ENCODE measurements at places on chromosomes 6 and 20.

- no peak for DNase-seq
Observed at GRCh38 chr20:1075616-1076015, 42.8 kb upstream of the PSMF1 start.

- no peak for DNase-seq
Observed at GRCh38 chr20:8639112-8639778, 429.6 kb upstream of the PLCB4 start.

GRCh38 chr6:168708984-168709383, 268.0 kb downstream of the SMOC2 start:
- no peak for DNase-seq

DNA sequence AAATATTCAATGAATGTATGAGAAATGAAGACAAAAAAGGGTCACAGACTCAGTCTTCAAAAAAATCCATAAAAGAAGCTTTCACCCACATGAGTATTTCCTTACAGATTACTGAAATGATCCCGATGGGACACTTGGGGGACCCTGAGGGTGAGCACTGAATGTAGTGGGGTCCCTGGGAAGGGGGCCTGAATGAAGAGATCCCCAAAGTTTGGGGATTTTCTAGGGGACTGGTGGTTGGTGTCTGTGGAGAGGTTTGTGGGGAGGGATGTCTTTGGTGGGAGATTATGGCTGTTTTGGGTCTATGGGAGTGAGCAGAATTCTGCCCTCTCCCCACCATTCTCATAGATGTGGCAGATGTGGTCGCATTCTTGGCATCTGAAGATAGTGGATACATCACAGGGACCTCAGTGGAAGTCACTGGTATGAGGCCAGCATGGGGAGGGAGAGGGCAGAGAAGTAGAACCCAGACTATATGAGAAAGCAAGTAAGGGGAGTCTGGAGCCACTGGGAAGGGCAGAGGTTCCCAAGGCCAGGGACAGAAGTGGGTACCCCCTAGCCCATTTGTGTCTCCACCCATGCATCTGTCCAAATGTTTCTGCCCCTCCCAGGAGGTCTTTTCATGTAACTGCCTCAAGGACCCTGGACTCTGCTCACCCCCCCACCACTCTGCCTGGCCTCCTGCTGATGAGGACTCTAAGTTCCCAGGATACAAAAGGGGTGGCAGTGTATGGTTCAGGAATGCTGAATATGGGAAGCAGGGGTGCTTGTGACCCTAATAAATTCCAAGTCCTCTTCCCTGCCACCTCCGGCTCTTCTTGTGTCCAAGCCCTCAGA, 1.8 kb downstream of the HSD17B8 start:
- DNase-seq = no peak

DNA sequence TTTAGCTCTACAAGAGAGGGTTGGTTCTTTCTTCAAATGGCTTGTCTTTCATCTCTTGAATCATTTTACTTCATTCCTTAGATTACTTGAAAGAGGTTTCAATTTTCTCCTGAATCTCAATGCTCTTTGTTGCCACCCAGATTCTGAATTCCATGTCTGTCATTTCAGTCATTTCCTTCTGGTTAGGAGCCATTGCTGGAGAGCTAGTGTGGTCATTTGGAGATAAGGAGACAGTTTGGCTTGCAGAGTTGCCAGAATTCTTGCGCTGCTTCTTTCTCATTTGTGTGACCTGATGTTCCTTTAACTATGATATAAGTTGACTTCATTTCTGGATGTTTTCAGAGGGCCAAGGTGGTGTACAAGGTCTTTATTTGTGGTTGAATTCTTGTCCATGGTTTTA, 157.8 kb downstream of the SLC22A3 start:
- DNase-seq = no peak

- DNase-seq = no peak
Observed at GRCh38 chr6:1894954-1895353, 285.2 kb downstream of the FOXC1 start.

DNA sequence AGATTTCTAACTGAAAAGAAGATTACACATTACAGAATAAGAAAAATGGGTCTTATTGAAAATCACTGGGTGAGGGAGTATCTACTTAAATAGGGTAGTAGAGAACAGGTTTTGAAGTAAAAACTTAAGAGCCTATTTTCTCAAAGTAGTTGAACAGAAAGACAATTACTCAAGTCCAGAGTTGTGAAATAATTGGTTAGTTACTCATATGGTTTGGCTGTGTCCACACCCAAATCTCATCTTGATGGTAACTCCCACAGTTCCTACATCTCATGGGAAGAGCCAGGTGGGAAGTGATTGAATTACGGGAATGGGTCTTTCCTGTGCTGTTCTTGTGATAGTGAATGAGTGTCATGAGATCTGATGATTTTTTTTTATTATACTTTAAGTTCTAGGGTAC, 1035.3 kb upstream of the GJE1 start:
- DNase-seq = no peak

- no peak for DNase-seq
Observed at GRCh38 chr6:137427656-137428290, 66.4 kb downstream of the OLIG3 start.

- no peak for DNase-seq
Observed at GRCh38 chr20:13344671-13345070, 123.6 kb downstream of the ISM1 start.

DNA sequence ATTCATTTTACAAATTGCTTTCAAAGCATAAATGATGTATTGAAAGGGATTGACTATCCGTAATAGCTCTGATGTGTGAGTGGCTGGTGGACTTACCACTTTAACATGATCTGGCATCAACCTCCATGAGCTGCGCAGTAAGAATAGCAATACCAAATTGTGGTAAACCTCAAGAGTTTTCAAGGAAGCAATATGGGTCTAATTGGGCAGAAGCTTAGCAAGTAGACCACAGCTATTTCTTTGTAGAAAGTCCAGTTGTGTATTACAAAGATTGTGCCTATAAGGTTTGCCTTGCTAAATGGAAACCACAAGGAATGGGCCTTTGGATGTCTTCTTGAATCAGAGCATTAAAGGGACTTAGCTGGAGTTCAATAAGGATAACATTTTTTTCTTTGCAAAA, 736.6 kb downstream of the KIF16B start:
- no peak for DNase-seq

GRCh38 chr20:46023999-46024398, 5.0 kb upstream of the SLC12A5 start:
- no peak for DNase-seq

- no peak for DNase-seq
Observed at GRCh38 chr6:3755637-3756545, 4.4 kb upstream of the PXDC1 start.

DNA sequence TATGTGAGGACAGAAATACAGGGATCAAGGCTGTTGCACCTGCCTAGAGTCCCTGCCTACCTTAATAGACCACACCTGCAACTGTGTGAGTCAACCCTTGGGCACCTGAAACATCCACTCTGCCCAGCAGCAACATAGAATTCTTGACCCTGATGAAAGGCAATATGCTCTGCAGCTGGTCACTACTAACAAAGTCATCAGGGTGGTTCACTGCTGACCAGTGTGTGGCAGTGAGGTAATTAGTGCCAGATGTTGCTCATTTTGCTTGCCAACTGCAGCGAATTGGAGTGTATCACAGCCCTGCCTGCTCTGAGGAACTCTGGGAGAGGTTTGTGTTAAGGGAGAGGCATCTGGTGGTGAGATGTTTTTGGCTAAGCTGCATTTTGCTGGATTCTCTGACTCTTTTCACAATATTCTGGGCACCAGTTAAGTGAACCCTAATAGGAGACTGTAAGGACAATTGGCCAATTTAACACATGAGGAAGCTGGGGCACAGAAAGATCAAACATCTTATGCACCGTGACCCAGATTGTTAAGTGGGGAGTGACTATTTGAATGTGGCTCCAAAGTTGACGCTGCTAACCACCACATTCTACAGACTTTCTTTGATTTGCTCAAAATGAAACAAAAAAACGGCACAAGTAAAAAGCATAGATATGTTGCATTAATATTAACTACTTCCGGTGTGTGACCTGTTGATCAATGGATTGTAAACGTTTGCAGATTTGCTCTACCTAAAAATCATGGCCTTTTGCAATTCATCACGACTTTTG, 61.9 kb upstream of the OPRM1 start:
- no peak for DNase-seq

DNA sequence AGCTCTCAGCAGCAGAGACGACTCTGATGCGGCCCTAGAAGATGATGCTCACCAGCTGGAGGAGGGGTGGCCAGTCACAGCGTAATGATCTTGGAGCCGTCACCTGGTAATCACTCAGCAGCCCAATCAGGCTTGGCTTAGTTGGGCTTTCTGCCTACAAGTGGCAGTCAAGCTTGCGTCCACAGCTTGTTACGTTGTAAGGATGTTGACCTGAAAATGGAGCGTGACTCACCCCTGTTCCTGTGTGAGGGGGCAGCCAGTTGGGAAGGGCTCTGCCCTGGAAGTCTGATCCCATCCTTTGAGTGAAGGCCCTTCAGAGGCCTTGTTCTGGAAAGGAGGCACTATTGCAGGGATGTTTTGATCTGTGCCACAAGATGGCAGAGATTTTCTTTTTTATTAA, 49.8 kb downstream of the SPATA2 start:
- no peak for DNase-seq

DNA sequence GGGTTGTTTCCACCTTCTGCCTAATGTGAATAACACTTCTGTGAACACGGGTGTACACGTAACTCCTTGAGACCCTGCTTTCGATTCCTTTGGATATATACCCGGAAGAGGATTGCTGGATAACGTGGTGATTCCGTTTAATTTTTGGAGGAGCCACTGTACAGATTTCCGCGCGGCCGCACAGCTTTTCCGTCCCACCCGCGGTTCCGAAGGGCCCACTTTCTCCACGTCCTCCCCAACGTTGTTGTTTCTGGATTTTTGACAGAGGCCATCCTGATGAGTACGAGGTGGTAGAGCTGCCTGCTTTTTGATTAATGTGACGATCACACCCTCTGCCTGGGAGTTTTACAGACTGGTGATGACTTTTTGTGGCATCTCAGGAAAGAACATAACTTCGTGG, 114.0 kb downstream of the MYLK4 start:
- no peak for DNase-seq

DNA sequence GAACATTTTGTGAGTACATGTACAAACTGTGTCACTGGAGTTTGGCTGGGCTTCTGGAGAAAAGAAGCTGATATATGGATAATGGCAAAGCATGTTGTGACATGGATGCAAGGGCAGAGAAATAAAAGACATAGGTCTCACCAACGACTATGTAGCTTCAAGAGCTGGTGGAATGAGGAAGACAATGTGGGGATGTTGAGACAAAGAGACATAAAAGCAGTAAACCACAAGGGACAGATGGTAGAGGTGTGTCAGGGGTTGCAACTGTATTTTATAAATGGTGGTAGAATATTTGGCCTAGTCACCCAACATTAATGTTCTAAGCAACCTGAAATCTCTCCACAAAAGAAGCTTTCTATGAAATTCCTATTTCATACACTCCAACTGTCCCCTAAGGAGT, 199.0 kb downstream of the KCNQ5 start:
- DNase-seq = no peak

- no peak for DNase-seq
Observed at GRCh38 chr6:89944181-89944755, 50.0 kb downstream of the GJA10 start.

DNA sequence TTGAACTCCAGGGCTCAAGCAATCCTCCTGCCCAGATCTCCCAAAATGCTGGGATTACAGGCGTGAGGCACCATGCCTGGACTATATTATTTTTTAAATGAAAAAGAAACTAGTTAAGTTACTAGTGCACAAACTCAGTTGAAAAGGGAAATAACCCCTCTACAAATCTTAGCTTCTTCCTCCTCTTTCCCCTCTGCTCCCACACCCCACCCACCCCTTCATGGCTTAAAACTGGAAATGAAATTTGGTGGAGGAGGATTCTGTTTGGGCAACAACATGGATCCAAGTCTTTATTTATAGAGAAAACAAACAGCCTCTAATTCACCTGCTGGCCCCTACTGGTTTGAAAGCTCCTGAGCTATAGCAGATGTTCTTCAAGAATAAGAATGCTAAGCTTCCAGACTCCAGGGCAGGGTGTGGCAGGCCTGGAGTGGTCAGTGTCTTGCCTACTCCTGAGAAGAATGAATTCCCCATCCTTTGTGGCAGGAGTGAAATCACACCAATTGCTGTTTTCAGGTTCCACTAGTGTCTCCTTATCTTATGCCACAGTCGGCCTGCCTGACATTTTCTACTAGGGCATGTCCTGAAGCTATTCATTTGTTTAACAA, 73.5 kb downstream of the ZFP64 start:
- DNase-seq = no peak

- no peak for DNase-seq
Observed at GRCh38 chr20:11379257-11380011, 538.3 kb upstream of the BTBD3 start.

DNA sequence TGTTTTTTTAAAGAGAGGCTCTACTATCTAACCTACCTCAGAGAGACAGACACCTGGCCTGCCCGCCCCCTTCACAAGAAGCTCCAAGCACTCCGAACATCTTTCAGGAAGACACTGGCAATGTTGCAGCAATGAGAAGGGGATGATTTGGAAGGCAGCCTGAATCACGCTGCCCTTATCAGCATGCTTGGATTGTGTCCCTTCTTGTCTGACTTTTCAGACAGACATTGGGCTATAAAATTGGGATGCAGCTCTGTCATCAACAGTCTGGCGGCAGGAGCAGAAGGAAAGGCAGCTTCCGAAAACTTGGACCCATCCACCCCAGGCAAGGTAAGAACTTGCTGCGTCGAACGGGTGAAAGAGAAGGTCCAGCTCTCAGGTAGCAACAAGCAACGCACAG, 56.0 kb downstream of the CDK5RAP1 start:
- DNase-seq = no peak

GRCh38 chr20:29878281-29878741, 1379.2 kb upstream of the DEFB115 start:
- no peak for DNase-seq

- no peak for DNase-seq
Observed at GRCh38 chr6:45477790-45478189, 100.1 kb upstream of the SUPT3H start.

GRCh38 chr20:25352746-25353145, 37.9 kb downstream of the ABHD12 start:
- DNase-seq = no peak

DNA sequence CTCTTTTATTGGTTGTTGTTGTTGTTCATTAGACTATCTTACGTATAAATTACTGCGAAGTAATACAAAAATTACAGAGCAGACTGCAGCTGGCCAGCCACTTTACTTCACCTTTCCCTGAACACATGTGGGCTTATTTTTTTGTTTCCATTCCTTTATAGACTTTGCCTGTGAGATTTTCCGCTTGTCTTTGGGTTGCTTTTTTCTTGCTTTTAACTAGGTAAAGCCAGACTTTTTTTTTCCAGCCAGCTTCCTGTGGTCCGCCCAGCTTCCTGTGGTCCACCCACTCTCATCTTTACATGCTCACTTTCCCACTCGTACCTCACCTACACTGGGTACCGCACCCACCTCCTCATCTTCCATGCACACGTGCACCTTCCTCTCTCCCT, 79.0 kb downstream of the IPCEF1 start:
- no peak for DNase-seq

DNA sequence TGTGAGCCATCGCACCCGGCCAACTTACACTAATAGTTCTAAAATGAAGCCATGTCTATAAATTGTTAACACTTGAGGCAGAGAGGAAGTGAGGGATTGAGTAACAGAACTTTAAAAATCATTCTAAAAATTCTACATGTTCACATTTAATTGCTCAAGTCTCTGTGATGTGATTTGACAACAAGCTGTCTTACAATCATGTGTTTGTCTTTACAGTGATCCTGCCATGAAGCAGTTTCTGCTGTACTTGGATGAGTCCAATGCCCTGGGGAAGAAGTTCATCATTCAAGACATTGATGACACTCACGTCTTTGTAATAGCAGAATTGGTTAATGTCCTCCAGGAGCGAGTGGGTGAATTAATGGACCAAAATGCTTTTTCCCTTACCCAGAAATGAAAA, 23.6 kb downstream of the GTF2H5 start:
- no peak for DNase-seq
